CD14-positive monocyte (primary cell): ENCODE measurements at places on chromosomes 7 and 10.
A peak's percentile ranks its signal among the peaks of the same experiment; 100 is the strongest.

- DNase-seq: no peak
These were observed 59.0 kb downstream of the VSTM4 start for GRCh38 chr10:49056356-49056755.

GRCh38 chr7:127146746-127147536 is 105.8 kb downstream of the GRM8 start:
- no peak for DNase-seq

GRCh38 chr7:19051767-19052375 is 65.6 kb downstream of the TWIST1 start:
- peak; percentile 16 for DNase-seq

- DNase-seq: no peak
These were observed 25.7 kb downstream of the PDIA4 start for GRCh38 chr7:149002604-149003003.

GRCh38 chr7:134315679-134316538 is 821 bp downstream of the SLC35B4 start:
- no peak for DNase-seq

GRCh38 chr7:24889611-24890010 is 90.4 kb downstream of the OSBPL3 start:
- no peak for DNase-seq

DNA sequence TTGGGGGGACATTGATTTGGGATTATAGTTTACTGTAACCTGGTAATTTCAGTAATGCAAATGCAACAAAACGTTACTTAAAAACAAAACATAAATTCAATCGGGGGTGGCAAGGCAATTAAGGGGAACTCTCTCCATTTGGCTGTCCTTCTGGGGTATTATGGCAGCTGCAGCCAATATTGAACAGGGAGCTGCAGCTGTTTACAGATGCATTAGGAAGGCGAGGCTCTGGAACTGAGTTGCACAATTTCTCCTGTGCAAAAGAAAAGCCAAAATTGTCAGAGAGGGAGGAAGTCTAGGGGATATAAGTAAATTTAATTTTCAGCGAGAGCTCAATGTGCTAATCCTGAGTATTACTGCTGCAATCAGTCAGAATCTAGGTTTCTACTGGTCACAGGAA is 36.1 kb downstream of the NEUROD6 start:
- DNase-seq: no peak

- DNase-seq: no peak
These were observed 19.6 kb downstream of the GRID1 start for GRCh38 chr10:86346799-86347665.
